ENCODE measurements at places on chromosomes 5 and 9.

GRCh38 chr5:88839238-88839637 is 43.7 kb downstream of the MEF2C start:
- no peak for DNase-seq

DNA sequence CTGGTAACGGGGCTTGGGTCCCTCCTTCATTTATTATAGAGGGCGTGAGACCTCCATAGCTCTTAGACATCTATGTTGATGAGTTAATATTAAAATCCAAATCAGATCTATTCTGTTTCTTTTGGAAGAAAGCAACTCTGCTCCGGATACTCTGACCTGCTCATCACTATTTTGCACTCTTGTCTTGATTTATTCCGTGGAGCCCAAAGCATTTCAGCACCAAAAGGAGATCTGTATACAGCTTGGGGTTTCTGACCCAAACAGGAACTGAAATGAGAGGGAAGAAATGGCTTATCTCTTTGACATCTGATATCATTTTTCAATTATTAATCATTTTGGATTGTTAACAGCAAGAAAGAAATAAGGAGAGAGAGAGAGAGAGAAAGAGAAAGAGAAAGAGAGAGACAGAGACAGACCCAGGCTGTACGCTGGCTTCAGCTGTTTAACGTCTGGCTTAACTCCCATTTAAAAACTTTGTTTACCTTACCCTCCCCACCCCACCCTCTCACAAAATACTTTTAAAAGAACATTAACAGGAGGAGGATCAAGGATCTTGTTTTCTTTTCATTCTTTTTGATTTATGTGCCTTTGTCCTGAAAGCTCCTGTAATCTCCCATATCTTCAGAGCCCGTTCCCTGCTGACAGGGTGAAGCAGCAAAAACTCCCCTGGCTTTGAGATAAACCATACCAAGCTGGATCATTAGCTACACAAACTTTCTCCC is 231.4 kb upstream of the TUT7 start:
- no peak for DNase-seq

- no peak for DNase-seq
These were observed 88.0 kb downstream of the SLC44A1 start for GRCh38 chr9:105332471-105332870.

DNA sequence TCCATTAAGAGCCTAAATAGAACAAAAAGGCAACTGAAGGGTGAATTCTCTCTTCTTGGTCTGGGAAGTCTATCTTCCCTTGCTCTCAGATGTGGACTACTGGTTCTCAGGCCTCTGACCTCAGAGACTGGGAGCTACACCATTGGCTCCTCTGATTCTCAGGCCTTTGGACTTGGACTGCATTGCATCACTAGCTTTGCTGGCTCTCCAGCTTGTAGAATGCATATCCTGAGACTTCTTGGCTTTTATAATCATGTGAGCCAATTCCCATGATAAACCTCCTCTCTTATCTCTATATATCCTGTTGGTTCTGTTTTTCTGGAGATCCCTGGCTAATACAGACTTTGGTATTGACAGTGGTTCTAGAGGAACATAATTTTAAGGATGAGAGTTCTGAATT is 89.8 kb downstream of the PSAT1 start:
- no peak for DNase-seq

DNA sequence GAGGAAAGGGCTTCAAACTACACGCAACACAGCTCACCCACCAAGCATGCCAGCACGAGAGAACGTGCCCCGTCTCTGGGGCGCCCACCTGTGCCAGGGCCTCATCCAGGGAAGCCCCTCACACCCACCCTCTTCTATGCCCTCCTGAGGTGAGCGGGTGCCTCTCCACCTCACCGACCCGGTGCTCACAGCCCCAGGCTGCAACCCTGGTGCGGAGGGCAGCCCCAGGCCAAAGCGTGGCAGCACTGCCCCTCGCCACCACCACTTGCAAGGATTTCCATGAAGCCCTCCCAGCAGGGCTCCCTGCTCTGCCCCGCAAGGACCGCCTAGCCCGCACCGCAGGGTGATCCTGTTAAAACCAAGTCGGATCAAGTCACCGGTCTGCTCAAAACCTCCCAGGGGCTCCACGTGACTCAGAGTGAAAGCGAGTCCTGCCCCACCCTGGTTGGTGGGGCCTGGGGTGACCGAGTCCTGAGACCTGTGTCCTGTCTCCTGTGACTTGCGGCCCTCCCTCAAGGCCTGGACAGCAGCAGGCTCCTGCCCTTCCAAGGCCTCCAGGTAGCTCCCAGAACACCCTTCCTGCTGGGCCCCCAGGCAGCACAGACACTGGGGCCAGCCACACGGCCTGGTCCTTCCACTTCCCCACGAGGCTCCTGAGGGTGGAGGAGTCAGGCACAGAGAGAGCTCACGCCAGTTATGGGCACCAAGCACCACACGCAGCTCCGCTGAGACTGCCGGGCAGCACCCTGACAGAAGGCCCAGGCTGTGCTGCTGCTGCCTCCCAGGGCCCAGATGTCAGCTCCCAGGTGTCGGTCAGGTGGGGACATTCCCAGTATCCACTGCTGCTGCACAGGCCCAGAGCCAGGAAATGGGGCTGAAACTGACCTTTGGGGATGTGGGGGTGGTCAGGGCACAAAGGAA is 12.7 kb downstream of the BRD3 start:
- DNase-seq = no peak

DNA sequence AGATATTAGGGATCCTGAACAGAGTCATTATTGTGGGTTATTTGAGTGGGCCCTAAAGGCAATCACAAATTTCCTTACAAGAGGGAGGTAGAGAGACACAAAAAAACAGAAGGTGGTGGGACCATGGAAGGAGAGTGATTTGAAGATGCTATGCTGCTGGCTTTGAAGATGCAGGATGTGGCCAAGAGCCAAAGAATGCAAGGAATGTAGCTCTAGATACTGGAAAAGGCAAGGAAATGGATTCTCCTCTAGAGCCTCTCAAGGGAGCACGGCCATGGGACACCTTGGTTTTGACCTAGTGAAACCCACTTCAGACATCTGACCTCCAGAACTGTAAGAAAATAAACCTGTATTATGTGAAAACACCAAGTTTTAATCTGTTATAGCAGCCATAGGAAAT is 53.8 kb downstream of the TTC39B start:
- no peak for DNase-seq

GRCh38 chr5:77937015-77937908 is 161.1 kb upstream of the TBCA start:
- DNase-seq = no peak

GRCh38 chr5:111127453-111128195 is 35.5 kb downstream of the WDR36 start:
- DNase-seq = no peak

GRCh38 chr9:136977223-136977622 is at the start of gene PTGDS:
PTGDS (plus strand) TSS chr9:136977504; CDS start chr9:136977579, 75 bp downstream.
- no peak for DNase-seq

GRCh38 chr9:86649913-86650312 is 295.7 kb upstream of the TUT7 start:
- DNase-seq = no peak

GRCh38 chr5:50969151-50970031 is 303.0 kb downstream of the PARP8 start:
- DNase-seq = no peak

DNA sequence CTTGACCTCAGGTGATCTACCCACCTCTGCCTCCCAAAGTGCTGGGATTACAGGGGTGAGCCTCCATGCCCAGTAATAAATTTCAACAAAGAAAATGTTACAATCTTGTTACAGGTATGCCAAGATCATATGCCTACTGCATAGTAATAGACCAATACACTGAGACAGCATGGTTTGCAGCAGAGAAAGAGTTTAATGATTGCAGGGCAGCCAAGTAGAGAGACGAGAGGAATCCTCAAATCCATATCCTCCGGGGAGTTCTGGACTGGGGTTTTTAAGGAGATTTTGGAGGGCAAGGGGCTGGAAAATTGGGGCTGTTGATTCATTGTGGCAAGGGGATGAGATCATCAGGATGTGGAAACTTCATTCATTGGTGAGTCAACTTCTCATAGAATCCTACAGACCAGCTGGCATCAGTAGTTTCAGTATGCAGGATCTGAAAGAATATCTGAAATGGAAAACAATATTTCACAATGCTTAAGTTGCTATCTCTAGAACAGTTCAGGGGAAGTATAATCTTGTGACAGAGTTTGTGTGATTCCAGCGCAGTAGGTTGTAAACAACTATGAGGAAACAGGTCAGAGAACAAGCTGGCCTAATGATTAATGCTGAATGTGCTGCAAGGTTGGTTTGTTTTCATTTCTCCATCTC is 14.8 kb upstream of the TUT7 start:
- DNase-seq = no peak

DNA sequence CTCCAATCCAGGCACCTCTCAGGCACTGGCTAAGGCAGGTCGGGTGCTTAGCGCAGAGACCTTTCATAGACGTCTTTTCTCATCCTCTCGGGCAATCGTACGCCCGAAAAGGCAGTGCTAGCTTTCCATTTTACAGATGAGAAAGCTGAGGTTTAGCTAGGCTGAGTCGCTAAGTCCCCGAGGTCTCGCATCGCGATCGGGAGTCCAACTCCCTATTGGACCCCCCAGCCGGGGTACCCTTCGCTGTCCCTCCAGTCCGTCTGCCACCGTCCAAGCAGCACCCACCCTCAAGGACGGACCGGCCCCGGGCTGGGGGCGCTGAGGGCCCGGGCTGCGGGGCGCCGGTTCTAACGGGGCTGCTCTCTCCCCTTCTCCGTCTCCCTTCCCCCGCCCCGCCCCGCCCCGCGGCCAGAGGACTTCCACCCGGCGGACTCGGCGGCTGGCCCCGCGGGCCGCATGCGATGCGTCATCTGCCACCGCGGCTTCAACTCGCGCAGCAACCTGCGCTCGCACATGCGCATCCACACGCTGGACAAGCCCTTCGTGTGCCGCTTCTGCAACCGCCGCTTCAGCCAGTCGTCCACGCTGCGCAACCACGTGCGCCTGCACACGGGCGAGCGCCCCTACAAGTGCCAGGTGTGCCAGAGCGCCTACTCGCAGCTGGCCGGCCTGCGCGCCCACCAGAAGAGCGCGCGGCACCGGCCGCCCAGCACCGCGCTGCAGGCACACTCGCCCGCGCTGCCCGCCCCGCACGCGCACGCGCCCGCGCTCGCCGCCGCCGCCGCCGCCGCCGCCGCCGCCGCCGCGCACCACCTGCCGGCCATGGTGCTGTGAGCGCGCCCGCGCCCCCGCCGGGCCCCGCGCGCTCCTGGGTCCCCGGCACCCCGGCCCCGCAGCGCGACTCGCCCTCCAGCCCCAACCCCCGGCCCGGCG is 12.5 kb upstream of the EXOSC2 start:
- DNase-seq = peak; percentile 48

DNA sequence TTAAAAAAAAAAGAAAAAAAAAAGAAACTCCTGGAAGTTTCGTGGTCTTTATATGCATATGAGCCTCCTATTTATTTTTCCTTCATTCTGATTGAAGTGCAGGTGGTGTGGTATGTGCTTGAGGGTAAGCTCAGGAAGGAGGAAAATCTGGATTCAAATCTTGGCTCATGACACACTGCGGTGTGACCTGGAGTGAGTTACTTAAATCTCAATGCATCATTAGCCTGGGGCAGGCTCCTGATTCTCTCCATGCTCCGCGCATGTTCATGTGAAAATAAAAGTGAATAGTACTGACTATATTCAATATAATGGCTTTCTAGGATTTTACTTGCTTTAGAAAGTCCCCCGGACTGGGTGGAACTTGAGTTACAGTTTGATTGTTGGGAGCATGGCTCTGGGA is 35.6 kb downstream of the PTTG1 start:
- DNase-seq = no peak

DNA sequence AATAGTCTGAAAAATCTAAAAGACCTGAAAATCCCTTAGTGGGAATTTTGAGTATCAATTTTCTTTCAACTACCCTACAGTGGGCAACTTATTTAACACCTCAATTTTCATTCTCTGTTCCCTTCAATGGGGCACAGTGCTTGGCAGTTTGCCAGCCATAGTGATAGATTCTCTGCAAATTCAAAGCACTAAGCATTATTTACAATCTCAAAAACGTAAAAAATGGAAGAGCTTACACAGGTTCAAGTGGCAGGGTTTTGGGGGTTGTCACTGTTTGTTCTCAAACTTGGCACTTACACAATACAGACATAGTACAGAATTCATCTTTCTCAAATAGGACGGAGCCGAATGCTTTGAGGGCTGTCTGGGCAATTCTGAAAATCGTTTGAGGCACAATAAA is 515.0 kb downstream of the EFNA5 start:
- no peak for DNase-seq

- DNase-seq = no peak
These were observed 504.6 kb upstream of the ZNF462 start for GRCh38 chr9:106358331-106358730.

Data from activated T-helper 1 cell treated with anti-CD3 and anti-CD28 coated beads, Interleukin-2, amount 50 U/mL, for 16 hours (primary cell).